NCI-H510A (cell line): ENCODE measurements at places on chromosomes 16 and 17.
A peak's percentile ranks its signal among the peaks of the same experiment; 100 is the strongest.

- no peak for DNase-seq
These were observed 50.0 kb downstream of the KCNJ18 start for GRCh38 chr17:21742326-21742725.

- peak; percentile 75 for DNase-seq
These were observed 34.8 kb upstream of the ACSM2B start for GRCh38 chr16:20610892-20611349.

GRCh38 chr17:38572669-38573365, 32.9 kb downstream of the SRCIN1 start:
- DNase-seq, result peak; percentile 78

GRCh38 chr17:42116705-42117396, 4.3 kb downstream of the KAT2A start:
- DNase-seq, result peak; percentile 35

DNA sequence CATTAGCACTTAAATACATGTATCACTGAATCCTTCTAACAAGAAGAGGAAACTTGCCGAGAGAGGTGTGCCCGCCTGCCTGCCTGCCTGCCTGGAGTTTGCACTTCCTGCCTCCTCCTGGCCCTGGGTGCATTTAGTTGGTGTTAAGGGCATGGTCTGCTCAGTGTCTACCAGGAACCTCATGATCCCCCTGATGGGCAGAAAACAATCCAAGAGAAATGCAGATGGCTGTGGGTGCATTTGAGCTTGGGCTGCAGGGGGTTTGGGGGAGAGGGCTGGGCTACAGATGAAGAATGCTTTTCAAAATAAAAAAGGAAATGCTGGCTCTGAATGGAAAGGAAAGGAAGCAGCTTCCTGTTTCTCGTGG, 10.1 kb downstream of the KSR1 start:
- DNase-seq, result no peak

DNA sequence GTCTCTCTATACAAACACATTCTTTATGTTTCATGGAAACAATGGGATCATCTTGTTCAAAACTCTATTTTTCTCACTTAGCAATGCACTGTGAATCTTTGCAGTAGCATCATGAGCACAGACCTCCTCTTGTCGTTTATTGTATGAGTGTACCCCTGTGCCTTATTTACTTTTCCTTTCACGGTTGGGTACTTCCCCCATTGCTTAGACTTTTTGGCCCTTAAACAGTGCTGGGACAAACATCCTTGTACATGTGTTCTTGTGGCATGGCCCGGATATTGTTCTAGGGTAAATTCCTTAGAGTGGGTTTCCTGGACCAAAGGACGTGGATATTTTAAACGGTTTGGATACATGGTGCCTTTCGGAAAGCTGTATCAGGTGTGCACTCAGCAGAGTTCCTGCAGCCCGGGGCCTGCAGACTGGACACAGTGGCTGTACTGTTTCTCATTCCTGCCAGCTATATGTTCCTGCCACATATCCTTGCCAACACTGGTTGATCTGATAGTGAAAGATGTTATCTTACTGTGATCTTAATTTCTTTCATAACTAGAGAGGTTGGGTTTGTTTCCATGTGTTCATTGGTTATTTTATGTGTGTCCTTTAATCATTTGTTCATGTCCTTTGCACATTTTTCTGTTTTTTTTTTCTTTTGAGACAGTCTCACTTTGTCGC, 111.1 kb downstream of the OR1D5 start:
- DNase-seq, result no peak

DNA sequence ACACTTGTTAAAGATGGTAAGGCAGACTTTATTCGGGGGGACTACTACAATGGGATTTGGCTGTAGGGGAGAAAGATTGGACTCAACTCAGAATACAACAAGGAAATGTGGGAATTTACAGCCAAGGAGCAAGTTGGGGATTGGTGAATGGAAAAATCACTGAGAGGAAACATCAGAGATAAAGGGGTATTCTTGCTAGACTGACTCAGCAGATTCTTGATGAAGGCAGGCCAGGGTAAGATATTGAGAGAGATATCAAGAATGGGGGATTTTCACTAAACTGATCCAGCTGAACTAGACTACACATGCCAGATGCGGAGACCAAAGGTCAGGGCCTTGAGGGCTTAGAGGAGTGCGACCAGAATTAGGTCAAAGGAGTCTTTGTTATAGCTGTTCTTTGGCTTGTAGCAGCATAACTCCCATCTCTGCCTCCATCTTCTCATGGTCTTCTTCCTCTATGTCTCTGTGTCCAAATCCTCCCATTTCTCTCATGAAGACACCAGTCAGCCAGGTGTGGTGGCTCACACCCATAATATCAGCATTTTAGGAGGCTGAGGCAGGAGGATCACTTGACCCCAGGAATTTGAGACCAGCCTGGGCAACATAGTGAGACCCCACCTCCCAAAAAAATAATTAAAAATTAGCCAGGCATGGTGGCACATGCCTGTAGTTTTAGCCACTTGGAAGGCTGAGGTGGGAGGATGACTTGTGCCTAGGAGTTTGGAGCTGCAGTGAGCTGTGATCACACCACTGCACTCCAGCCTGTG, 17.3 kb downstream of the CHD9NB start:
- DNase-seq, result no peak

- DNase-seq, result no peak
These were observed 20.3 kb upstream of the CALB2 start for GRCh38 chr16:71338193-71338592.
